ENCODE measurements at places on chromosomes 7 and 10.

DNA sequence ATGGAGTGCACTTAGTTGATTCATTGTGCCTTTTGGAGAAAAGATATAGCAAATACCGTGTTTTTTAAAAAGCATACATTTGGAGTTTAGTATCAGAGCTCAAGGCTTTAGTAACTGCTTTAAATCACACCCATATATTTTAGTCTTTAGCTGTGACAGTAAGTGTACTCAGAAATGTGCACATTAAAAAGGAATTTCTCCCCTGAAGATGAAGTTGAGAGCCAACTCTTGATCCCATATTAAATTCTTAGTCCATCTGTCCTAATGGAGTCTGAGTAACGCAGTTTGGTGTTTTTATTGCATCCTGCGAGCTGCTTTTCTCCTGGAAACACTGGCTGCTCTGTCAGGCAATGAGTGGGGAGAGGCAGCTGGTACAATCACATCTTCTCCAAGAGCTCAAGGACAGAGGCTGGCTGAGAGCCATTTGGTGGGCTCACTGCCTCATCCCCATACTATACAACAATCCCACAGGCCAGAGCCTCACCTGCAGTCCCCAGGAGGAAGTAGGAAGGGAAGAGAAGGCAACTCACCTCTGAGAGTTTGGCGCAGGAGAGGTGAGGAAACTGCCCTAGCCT is 473.6 kb upstream of the C7orf33 start:
- DNase-seq = no peak

- no peak for DNase-seq
Measured at GRCh38 chr7:17247357-17247756, 51.1 kb upstream of the AHR start.

DNA sequence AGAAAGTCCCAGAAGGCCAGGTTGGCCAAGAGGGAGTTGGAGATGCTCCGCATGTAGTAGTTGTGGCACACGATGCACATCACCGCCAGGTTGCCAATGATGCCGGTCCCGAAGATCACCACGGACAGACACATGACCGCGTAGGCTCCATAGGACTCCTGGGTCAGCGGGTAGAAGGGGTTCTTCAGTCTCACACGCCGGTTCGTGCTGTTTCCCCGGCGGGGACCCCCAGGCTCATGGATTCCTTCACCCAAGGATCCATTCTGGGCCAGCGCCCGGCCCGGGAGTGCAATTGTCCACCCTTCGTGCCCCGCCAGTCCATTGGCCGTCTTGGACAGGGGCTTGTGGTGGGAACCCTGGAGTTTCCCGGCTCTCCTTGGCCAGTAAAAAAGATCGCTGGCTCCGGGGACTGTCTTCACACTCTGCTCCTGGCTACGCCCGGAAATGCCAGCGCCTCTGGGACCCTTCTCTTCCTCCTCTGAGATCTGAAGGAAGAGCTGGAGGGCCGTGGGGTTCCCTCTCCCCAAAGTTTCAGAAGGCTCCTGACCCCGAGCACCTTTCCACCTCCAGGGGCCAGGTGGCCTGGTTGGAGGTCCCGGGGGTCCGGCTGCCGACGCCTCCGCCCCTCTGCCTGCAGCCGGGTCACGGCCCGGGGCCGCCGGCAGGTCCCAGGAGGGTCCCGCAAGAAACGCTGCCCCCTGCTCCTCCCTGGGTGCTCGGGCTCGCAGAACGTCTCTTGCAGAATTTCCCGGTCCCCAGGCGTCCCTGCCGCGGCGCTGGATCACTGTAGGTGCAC is 1.3 kb downstream of the GPR37 start:
- no peak for DNase-seq

DNA sequence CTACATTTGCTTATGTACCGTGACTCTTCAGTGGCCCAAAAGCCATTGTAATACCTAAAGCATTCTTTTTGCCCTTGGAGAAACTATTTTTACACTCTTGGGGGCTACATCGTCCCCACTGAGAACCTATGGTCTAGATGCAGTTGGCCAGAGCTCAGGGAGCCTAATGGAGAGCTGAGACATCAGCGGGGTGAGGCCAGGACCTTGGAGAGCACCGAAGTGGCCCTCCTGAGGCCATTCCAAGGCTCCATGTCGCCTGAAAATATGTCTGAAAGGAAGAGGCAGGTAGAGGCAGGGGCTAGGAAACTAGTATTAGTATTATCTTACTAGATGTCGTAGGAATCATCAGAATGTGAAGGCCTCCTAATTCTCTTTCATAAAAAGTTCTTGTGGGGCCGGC is 4.9 kb downstream of the PKD2L1 start:
- no peak for DNase-seq

DNA sequence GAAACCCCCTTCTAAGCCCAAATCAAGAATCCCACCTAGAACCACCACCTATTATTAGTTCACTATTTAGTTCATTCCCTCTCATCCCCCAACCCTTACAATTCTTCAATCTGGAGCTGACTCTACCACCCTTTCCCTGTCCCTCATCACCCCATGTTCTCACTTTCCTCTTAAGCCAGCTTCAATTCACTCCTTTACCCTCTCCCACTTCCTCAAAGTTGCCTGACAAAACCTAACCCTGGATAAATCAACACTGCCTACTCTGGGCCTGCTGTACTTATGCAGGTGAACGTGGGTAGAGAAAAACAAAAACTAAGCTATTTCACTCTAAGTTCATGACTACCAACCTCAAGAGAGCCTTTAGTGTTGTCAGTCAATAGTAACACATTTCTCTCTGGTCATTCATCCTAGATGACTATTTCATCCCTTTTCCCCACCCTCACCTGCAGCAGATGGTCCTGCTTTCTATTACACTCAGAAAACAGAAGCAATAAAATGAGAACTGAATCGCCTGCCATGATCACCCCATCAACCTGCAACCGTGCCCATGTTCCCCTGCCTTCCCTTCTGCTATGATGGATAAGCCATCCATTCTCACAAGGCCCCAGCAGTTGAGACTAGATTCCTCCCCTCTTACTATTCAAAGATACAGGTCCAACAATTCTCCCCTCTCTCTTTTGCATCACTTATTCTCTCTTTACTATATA is 52.6 kb downstream of the ARHGAP21 start:
- DNase-seq = no peak

- no peak for DNase-seq
Measured at GRCh38 chr10:5461203-5461588, 38.2 kb downstream of the CALML5 start.

DNA sequence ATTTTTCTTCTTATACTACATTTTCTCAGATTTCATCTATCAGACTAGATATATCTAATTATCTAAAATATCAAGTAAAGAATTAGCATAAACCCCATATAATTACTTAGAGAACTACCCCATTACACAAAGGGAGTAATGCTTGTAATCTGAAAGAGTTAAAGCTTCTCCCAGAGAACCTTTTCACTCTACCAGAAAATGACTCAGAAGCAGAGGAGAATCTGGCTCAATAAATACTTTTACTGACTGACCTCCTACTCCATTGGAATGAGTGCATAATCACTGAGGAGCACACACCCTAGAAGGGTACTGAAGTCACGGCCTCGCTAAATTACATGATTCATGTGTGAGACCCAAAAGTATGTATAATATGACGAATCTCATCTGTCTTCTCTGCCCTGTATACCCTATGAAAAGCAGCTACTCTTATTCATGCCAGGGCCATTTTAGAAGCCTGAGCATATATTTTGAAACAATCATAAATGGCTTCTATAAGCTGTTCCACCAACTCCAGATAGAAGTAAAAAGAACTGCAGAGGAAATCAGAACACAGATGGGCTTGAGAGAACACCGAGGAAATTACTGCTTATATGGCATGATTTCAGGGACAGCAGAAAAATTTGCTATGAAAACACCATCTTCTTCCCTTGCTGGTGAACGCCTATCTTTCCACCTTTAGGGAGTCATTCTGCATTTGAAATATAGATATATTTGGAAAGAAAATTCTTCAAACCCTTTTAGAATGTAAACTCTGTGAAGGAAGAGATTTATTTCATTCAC is 32.7 kb downstream of the DNMBP start:
- DNase-seq = no peak

DNA sequence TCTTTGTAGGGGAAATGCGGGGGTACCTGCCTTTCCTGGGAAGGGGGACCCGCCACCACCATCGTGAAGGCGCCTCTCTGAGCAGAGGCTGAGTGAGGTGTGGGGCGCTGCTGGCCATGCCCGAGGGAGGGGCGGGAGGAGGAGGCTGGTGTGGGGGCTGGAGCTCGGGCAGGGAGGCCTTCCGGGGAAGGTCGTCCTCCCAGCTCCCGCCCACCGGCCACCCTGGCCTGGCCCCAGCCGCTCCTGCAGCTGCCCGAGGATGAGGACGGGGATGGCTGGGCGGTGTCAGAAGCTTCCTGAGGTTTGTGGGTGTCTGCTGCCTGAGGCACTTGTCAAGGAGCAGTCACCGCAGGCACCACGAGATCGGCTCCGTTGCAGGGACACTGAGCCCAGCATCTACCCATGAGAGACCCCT is 11.4 kb downstream of the PWWP2B start:
- DNase-seq = peak; percentile 74

GRCh38 chr10:72292223-72292691 is 18.5 kb downstream of the DDIT4 start:
- DNase-seq = no peak

DNA sequence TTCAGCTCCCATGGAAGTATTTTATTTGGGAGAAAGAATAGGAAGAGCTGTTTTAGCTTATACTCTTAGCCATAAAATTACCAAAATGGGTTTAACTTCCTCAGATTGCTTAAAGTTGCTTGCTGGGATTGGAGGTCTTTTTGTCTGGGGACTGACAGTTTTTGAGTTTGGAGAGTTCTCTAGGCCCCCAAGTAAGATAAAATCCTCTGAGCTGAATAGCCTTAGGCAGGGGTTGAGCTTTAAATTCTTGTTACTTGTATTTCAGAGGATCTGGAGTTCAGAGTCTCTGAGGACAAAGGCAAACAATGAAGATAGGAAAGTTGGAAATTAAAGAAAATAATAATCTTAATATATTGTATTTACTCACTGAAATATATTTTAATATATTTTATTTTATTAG is 294.4 kb upstream of the DKK1 start:
- no peak for DNase-seq

GRCh38 chr10:34696423-34696822 is 118.7 kb downstream of the PARD3 start:
- DNase-seq = no peak

GRCh38 chr7:151704960-151705635 is 171.8 kb downstream of the PRKAG2 start:
- no peak for DNase-seq

DNA sequence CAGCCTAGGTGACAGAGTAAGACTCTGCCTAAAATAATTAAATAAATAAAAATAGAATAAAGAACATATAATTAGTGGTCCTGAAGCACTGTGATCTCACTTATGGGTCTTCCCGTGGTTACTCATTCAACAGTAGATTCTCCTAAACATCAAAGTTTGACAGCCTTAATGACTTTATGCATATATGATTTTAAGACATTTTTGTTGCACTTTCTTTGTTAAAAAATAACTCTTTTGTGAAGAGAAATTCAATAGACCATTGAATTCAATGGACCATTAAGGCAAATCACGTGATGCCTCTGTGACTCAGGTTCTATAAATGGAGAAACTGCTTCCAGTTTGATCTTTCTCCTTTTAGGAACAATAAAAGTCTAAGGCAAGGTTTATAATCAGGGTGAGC is 59.6 kb downstream of the ATOH7 start:
- no peak for DNase-seq
